ENCODE measurements at places on chromosomes 3 and 15.

DNA sequence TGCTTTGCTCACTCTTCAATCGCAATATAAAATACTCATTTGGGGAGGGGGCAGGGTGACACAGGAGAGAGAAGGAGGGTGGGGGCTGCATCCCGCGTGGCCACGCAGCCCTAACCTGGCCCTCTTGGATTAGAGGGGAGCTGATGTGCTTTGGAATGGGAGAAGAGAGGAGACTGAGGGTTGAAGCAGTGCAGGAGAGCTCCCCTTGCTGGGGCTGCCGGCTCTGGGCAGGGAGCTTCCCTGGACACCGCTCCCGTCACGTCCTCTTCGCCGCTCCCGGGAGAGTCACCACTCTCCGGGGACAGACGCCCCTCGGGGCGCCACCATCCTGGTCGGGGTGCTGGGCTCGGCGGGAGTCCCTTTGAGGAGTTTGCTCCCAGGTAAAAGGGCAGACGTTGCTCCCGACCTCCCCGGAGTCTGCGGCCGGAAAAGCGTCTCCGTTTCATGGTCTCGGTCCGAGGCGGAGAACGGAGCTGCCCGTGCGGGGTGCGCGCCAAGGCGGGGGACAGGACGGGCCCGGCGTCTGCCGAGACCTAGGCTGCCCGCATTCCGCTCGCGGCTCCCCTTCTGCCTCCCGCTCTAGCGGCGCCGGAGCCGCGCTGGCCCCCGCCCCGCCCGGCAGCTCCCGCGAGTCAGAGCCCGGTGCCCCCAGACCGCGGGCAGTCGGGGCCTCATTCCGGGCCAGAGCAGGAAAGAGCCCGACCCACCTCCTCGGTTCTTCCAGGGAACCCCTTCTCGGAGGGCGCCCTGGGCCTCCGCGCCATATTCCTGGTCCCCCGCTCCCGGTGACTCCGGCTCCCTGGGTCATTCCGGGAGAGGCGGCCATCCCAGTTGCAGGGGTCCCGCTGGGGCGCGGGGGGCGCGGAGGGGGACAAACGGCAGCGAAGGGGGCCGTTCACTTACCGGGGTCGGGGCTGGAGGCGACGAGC is 603 bp downstream of the SLC7A14 start:
- DNase-seq = no peak

- no peak for DNase-seq
Measured at GRCh38 chr3:63896332-63897030, 15.7 kb downstream of the SCAANT1 start.

- no peak for DNase-seq
Measured at GRCh38 chr3:54983266-54984099, 55.6 kb upstream of the LRTM1 start.

DNA sequence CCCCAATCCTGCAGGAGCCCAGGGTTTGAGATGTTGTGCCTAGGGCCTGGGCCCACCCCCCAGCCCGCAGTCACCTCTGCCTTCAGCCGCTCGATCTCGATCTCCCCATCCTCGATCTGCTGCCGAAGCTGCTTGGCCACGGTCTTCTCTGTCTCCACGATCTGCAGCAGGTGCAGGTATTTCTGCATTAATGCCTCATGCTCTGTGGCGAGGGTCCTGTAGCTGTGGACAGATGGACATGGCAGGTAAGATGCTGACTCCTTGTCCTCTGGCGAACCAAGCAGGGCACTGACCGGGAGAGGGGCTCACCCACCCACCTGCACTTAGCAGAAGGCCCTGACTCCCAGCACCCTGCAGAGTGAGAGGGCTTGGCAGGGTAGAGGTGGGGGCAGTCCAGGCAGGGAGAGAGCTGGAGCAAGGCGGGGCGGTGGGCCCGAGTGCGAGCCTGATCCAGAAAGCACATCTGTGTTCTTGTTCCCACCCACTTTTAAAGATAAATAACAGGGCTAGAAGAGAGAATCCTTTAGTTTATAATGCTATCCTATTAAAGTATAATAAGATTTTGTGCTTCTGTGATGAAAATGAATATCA is 32.2 kb downstream of the RASGRF1 start:
- DNase-seq = no peak

DNA sequence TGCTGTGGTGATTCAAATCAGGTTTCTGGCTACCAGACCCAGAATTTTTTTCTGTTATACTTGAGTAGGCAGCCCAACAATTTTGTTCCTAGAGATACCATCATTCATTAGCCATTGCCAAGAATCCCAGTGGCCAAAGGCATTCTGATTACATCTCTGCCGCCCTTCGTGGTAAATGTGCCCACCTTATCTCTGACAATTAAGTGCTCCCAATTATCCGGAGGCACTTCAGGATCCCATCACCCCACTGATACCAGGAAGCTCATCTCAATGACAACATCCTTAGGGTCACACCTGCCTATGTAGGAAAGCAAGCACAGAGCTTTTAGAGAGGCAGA is 43.2 kb upstream of the RPL35A start:
- DNase-seq = no peak

GRCh38 chr3:76570436-76571057 is 469.4 kb upstream of the ROBO2 start:
- DNase-seq = no peak

- DNase-seq = no peak
Measured at GRCh38 chr3:151798466-151798865, 15.4 kb upstream of the AADAC start.
